ENCODE measurements at places on chromosomes 2 and 18. TPM values are rescaled to one million over a fixed set of nuclear protein-coding genes. Genes with fewer than 3 reads are reported as not detected.

NT5DC4 gene
- not detected for polyA plus RNA-seq

AQP4 gene
- 0.74 TPM for polyA plus RNA-seq

LYG2 gene
- polyA plus RNA-seq: 0.25 TPM

C2orf74 gene
- 20.9 TPM for polyA plus RNA-seq

LDLRAD4 gene
- polyA plus RNA-seq: 8.0 TPM

UGT1A10 gene
- not detected for polyA plus RNA-seq

TEX44 gene
- polyA plus RNA-seq: not detected

TRABD2A gene
- polyA plus RNA-seq: 0.52 TPM

CHRNG gene
- 167 TPM for polyA plus RNA-seq

EPC2 gene
- polyA plus RNA-seq: 26.4 TPM

HOXD12 gene
- not detected for polyA plus RNA-seq

TMEM127 gene
- polyA plus RNA-seq: 31.1 TPM

PRSS56 gene
- polyA plus RNA-seq: 2.2 TPM

IL1B gene
- polyA plus RNA-seq: 0.76 TPM

TRIP12 gene
- polyA plus RNA-seq: 196 TPM

GPR155 gene
- polyA plus RNA-seq: 3.7 TPM

C2orf66 gene
- 0.23 TPM for polyA plus RNA-seq

PLCD4 gene
- 61.5 TPM for polyA plus RNA-seq

ERICH2 gene
- polyA plus RNA-seq: 0.56 TPM

RAPGEF4 gene
- polyA plus RNA-seq: 2.5 TPM

TPO gene
- 0.25 TPM for polyA plus RNA-seq

ITPRIPL1 gene
- 3.5 TPM for polyA plus RNA-seq

SIX3 gene
- not detected for polyA plus RNA-seq

MAP3K19 gene
- polyA plus RNA-seq: not detected

SERPINB2 gene
- polyA plus RNA-seq: 0.85 TPM

ZNF892 gene
- 2.4 TPM for polyA plus RNA-seq

GPBAR1 gene
- polyA plus RNA-seq: 2.0 TPM

SDC1 gene
- polyA plus RNA-seq: 6.8 TPM

STPG4 gene
- not detected for polyA plus RNA-seq

PTPRN gene
- 0.12 TPM for polyA plus RNA-seq

LHCGR gene
- polyA plus RNA-seq: 0.25 TPM

AQP12B gene
- polyA plus RNA-seq: 1.6 TPM

FSIP2 gene
- polyA plus RNA-seq: 1.1 TPM

ZNF519 gene
- polyA plus RNA-seq: 6.5 TPM

NCKAP5 gene
- polyA plus RNA-seq: 4.7 TPM

PDE11A gene
- polyA plus RNA-seq: 0.40 TPM

TMEM17 gene
- polyA plus RNA-seq: 1.5 TPM

ZAP70 gene
- 3.6 TPM for polyA plus RNA-seq

MAB21L4 gene
- 0.10 TPM for polyA plus RNA-seq

AP1S3 gene
- 0.86 TPM for polyA plus RNA-seq

GPR39 gene
- 0.13 TPM for polyA plus RNA-seq

RNF152 gene
- polyA plus RNA-seq: 5.5 TPM

MC4R gene
- polyA plus RNA-seq: 0.45 TPM

CHRND gene
- 173 TPM for polyA plus RNA-seq

CCDC178 gene
- polyA plus RNA-seq: 0.36 TPM

GPR75 gene
- 1.9 TPM for polyA plus RNA-seq

SNORC gene
- 1.9 TPM for polyA plus RNA-seq

TDRD15 gene
- polyA plus RNA-seq: not detected

SLC4A3 gene
- polyA plus RNA-seq: 12.8 TPM

VWA3B gene
- 1.0 TPM for polyA plus RNA-seq

GKN1 gene
- 0.25 TPM for polyA plus RNA-seq

Measured in hindlimb muscle (tissue), 1 donor.